ENCODE measurements at places on chromosomes 12 and 14.

DNA sequence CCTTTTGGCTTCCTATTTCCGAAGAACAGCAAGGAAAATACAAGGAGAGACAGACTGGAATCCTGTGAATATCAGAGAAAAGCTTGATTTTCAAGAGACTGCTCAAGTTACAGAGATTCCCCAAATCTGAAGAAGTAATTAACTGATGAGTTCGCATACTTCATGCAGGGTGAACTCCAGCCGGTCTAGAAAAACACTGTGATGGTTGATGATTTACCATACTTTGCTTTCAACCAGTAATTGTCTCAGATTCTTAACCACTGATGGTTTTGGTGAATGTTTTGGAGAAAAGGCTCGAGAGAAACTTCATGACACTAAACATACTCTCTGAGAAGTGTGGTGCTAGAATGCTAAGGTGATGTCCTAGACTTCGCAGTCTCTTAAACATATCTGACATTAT lies 4.4 kb upstream of the PLXNC1 start:
- DNase-seq = no peak

DNA sequence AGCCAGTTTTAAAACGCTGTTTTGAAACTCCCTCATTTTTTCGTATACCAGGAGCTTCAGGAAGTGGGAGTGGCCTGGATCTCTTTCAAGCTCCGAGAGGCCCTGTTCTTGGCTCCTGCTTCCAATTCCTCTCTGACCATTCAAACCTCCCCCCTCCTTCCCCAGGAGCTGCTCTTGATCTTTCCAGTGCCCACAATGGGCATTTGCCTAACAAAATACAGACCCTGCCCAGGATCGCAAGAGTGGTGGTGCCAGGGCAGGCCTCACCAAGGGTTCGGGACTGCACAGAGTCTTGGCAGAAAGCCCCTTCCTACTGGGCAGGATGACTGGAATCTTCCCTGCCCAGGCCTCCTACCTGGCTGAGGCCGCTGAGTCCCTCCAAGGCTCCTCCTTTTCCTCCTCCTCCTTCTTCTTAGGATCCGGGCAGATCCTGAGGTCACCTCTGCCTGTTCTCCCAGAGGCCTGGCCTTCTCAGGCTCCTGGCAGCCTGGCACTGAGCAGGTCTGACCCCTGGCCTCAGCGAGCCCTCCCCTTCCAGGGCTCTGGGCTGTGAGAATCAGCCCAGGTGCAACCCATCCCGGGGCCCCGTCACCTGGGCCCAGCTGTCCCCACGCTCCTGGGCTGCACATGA lies 46.9 kb upstream of the NOS1 start:
- no peak for DNase-seq

DNA sequence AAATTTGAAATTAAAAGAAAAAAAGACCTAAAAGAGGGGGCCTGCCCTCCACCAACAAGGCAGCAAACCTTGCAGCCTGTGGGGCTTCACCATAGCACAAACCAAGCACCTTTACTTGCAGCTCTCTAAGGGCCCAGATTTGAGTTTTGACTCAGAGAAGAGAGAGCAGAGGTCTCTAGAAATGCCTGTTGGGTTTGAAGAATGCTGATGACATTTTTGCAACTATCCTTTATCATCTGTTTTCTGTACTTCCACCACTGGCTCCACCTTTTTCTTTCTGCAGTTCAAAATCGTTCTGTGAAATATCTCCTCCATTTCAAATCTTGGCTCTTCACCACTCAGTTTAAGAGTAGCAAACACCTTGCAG lies 83.8 kb upstream of the HMGA2 start:
- no peak for DNase-seq

GRCh38 chr12:55495490-55495889 lies 3.3 kb downstream of the OR6C68 start:
- DNase-seq = no peak

GRCh38 chr14:52430474-52430873 lies 116.4 kb downstream of the PTGER2 start:
- DNase-seq = no peak

DNA sequence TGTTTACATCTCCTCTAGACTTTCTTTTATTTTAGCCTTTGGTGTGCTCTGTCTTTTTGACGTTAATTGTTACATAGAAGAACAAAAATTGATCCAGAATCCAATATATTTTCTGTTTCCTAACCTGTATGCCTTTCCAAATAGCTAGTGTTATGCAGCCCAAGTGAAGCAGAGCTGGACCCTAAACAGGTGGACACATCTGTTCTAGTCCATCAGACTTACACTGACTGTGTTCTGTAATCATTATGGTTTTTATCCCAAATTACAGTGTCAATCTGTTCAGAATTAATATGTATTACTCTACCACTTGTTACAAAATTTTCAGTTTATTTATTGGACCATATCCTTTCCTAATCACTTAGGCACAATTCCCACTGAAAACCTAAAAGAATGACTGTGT lies 176.8 kb upstream of the FOXG1 start:
- DNase-seq = no peak

DNA sequence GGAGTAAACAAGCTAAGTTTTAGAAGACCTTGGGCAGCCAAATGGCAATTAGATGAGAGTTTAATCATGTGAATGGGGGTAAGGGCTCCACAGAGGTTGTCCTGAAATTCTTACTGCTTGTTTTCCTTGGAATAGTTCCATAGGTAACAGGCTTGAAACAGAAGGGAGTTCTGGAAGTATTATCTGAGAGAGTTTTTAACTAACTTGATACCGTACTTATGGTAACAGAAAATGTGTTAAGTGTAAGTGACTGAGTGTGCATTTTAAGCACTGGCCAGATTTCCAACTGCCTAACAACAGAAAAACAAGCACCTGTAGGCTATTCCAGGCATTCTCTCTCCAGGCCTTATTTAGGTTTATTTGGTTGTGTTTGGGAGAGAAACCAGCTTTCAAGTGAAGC lies 414.6 kb upstream of the PDE3A start:
- DNase-seq = no peak

DNA sequence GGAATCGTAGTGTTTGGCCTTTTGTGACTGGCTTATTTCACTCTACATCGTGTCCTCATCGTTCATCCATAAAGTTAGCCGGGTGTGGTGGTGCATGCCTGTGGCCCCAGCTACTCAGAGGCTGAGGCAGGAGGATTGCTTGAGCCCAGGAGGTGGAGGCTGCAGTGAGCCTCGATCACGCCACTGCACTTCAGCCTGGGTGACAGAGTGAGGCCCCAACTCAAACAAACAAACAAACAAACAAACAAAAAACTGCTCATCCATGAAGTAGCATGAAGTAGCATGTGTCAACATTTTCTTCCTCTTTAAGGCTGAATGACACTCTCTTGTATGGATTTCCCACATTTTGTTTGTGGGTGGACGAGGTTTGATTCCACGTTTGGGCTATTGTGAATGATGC lies 44.0 kb upstream of the MEG3 start:
- no peak for DNase-seq

DNA sequence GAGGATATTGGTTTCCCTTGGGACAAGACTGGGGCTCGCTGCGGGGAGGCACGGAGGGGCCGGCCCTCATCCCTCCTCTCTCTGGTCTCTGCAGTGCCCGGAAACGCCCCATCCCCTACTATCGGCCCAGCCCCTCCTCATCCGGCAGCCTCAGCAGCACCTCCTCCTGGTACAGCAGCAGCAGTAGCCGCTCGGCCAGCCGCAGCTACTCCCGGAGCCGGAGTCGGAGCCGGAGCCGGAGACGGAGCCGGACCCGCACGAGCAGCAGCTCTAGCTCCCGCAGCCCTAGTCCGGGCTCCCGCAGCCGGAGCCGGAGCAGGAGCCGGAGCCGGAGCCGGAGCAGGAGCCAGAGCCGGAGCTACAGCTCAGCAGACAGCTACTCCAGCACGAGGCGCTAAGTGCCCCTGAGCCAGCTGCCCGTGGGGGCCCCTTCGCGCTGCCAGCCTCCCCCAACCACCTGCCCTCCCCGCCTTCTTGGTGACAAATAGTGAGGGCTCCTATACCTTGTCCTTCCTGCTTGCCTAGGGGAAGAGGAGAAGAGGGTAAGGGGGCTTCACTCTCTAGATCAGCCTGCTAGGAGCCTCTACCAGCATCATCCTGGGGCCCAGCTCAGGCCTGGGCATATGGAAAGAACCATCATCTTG lies 22.2 kb upstream of the HSPB8 start:
- DNase-seq = no peak

DNA sequence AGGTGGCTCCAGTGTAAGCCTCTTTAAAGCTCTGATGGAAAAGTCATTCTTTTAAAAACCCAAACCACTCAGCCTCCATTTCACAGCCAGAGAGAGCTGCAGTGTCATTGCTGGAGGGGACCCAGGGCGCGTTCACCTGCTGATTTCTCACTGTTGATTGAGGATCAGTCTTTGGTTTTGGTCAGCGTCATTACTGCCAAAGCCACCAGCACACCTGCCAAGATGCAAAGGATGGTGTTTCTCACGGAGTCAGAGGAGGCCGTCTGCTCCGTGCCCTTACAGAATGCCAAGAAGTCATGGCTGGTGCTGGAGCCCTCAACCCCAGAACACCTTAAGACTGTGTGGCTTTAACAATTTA lies 32.8 kb upstream of the BATF start:
- DNase-seq = no peak

DNA sequence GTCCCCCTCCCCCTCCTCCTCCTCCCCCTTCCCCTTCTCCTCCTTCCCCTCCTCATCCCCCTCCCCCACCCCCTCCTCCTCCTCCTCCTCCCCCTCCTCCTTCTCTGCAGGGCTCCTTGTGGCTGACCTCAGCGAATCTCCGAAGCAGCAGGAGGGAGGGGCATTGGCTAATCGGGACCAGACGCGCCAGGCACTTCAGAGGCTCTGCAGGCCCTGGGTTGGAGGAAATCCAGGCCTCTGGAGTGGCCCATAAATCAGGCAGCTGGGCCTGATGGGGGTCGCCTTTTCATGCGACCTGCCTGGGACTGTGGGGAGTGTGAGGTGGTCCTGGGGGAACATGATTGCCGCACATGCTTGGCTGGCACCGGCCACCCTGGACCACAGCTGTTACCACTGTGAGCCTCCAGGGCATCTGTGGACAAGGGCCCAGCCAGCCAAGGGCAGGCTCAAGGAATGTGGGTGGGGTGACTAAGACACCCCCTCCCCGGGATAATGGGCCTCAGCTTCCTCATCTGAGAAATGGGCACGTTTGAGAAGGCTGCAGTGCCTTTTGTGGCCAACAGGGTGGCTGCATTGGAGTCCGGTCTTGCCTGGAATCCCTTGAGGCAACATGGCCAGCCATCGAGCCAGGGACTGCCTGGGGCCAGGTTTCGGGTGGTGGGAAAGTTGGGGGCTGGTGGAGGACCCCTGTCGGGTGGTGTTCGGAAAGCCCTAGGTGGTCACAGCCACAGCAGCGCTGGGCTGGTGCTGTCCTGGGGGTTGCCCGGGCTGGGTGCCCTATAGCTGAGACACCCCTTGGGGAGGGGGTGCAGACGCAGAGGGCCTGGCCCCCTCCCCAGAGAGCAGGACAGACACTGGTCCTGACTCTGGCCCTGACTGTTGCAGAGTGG lies 12.0 kb downstream of the KIF26A start:
- DNase-seq = no peak

GRCh38 chr14:96246539-96246847 lies 9.5 kb upstream of the BDKRB1 start:
- DNase-seq = no peak

- no peak for DNase-seq
Measured at GRCh38 chr12:7289743-7290142, 14.1 kb upstream of the ACSM4 start.

DNA sequence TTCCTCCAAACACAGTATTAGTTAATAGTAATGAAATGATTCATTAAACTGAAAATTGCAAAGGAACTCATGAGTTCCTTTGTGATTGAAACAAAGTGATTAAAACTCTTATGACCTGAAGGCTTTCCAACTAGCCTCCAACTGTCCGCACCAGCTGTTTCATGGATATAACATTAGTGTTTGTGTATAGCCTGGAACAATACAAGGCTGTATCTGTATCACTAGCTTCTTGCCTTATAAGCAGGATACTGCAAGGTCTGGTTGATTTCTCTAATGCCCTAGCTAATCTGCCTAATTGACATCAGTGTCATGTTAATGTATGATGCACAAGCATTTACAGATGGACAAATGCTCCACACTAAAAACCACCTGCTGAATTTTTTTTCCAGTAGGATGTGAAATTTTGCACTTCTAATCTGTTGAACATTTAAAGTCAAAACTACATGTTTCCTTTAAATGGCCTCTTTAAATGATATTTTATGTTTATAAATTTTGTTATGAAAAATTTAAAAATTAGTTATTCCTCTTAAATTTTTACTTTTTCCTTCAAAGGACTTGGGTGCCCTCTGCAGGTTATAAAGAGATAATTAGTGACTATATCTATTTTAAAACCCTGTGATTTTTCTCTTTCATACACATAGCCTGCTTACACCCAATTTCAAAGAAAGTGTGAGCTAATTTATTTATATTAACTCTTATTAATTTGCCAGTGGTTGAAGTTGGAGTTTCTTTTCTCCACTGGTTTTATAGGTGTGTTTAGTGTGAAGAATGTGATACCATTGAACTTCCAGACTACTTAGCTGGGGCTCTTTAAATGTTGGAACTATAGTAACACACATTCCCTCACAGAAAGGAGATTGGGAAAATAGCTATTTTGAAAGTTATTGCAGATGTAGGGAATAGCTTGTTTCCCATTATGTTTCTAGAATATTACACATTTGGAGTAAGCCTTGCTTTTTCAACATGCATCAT lies 25.4 kb downstream of the AP5M1 start:
- DNase-seq = no peak

DNA sequence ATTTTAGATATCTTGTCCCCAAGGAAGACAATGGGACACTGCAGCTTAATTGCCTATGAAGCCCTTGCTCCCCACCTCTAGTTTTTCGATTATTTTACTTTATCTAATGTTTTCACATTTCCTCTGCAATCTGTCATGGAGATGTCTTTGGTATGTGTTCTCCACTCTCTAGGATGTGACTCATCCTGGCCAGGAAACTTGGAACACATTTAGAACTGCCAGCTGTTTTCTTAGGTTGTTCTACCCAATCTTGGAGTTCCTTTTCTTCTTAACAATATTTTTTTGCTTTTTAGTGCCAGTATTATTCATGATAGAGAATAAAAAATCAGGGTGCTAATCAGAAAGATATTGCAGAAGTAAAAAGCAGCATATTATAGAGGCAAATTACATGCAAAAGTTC lies 101.7 kb upstream of the CLEC14A start:
- no peak for DNase-seq

DNA sequence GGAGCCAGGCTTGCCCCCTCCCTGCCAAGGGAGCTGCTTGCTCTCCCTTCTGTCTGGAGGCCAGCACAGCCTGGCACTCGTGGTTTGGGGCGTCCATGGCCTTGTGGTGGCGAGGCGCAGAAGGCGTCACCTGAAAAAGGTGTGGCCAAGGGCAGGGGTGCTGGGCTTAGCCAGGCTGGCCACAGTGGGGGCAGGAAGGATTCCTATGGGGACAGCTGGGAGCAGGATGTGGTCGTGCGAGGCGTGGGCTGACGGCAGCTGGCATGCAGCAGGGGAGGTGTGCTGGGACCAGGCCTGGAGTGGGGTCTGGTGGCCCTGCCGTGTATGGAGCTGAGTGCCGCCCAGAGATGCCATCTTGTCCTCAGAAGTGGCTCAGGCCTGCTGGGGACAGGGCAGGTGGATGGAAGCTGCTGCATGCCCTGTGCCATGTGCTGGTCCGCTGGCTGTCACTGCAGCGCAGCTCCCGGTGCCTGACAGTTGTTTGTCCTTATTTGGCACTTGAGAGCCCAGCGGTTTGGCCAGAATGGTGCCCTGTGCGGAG lies 30.0 kb downstream of the SH2B3 start:
- DNase-seq = no peak

GRCh38 chr14:68367536-68367935 lies 425.3 kb downstream of the ZFP36L1 start:
- no peak for DNase-seq

Data from stimulated activated naive B cell treated with anti-CD40 and anti-IgM and Interleukin-4, amounts not matched to agents 10 μg/mL and 1 μg/mL and 100 μg/mL, for 72 hours (primary cell).